ENCODE measurements at places on chromosomes 2 and 18. TPM values are rescaled to one million over a fixed set of nuclear protein-coding genes. Genes with fewer than 3 reads are reported as not detected.

The APCDD1 gene
- polyA plus RNA-seq, result 40.4 TPM

GRCh38 chr2:7449298-7449697 is 532.1 kb downstream of the RNF144A start:
- no peak for DNase-seq

DNA sequence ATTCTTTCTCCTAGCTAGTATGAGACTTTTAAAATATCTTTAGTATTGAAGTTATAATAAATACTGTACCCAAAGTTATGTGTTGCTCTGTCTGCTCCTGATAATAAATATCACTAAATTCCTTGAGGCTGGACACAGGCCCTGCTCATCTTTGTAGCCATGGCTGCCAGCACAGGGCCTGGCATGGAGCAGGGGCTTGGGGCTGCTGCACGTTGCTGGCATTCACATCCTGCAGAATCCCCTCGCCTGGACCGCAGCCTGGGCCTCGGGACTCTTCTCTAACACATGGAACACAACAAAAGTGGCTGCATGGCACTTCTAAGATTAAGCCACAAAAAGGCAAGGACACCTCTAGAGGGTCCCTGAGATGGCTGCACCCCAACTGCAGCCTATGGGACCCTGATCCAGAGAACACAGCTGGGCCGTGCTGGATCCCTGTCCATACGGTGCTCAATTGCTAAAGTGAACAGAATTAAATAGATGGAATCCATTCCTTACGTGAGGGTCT is 477.5 kb upstream of the MYT1L start:
- DNase-seq, result no peak

The PSD4 gene
- 1.0 TPM for polyA plus RNA-seq

DNA sequence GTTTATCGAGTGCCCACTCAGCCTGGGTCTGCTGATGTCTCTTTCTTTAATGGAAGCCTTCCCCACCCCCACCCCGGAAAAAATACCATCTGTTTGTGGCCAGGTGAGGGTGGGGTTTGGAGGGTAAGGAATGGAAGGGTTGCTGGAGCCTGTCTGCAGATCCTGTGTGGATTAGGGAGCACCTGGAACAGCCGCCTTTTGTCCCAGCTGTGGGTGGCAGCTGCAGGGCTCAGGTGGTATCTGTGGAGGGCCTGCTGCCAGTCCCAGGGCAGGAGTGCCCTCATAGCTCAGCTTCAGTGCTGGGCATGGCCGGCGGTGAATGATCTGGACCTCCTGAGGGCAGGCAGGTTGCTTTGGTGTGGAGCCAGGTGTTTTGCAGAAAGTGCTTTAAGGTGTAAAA is 45.3 kb downstream of the IMPA2 start:
- DNase-seq, result no peak

DNA sequence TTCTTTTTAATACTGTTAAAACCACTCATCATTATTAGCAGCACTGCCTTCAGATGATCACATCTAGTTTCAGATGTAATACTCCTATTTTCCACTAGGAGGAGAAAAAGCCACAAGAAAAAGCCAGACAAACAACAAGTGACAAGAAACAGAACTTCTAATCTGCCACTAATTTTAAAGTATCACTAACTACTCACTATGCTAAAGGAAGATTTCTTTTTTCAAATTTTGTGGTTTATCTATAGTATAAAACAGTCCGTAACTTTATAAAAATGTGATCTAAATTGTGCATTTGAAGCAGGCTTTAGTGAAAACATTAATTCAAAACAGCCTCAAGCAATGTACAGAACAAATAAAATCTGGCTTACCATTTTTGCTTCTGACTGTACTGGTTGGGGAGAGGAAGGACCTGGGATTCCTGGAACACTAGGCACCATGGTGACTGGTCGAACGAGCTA is 56.8 kb downstream of the ATF2 start:
- no peak for DNase-seq

GRCh38 chr2:240996161-240996833 is 2.1 kb upstream of the SNED1 start:
- no peak for DNase-seq

GRCh38 chr18:55509631-55510324 is 78.2 kb downstream of the TCF4 start:
- DNase-seq, result no peak

Measured in heart right ventricle (tissue), 16 donors.